ENCODE measurements at places on chromosomes 2 and 18.

DNA sequence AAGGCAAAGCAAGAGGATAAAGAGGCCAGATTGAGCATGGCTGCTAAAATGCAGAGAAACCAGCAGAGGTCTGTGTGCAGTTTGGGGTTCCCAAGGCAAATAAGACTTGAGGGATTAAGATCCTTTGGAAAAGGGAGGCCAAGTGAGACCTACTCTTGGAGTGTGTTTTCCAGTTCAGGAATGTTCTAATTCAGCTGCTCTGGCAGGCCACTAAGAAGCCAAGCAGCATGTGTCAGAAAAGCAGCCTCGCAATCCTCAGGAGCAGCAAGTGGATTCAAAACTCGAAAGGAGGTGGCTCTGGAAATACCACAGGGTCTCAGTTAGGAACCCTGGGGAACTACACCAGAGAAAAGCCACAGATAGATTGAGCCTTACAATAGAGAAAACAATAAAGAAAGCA, 569.2 kb downstream of the METTL4 start:
- no peaks in the 10 kb centered on the region for H3K4me1 ChIP-seq
- H3K4me3 ChIP-seq: no peak overlapping the region

DNA sequence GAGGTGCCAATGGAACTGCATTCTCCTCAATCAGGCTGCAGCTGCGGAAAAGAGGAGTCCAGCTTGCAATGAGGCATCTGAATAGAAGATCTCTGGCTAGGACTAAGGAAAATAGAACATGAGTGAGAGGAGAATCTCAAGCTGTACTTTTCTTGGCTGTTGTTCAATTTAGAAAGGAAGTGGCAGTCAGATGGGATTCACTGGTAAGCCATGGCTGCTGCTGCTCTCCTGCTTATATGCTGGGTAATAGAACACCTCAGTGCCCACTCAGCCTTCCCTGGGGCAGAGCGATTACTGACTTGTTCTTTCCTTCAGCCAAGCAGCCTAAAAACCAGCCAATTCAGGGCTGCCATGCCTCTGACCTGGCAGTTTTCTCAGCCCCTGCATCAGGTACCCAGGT, 17.6 kb upstream of the CHST9 start:
- H3K4me3 ChIP-seq: no peak overlapping the region
- no peak overlapping the region for H3K27ac ChIP-seq
- no peak for DNase-seq
- H3K36me3 ChIP-seq: no peaks in the 10 kb centered on the region
- H3K4me1 ChIP-seq: no peaks in the 10 kb centered on the region
- H3K27me3 ChIP-seq: peaks cover 24% of the 10 kb centered on the region

DNA sequence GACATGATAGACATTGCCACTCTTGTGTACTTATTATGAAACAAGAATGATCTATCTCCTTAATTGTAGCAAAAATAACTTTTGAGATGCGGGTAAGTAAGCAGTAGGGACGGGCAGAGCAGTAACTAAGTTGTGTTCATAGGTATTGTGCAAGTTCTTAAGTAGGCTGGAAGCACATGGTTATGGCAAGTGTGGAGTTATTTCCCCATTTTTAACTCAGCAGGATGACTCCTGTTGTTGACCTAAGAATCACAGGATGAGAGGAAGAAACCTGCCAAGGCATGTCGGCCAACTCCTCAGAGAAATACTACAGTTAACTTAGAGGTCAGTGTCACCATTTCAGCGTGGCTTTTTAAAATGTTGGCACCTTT, 51.1 kb upstream of the FN1 start:
- no peak overlapping the region for H3K4me3 ChIP-seq
- DNase-seq: no peak
- no peaks in the 10 kb centered on the region for H3K27me3 ChIP-seq
- H3K4me1 ChIP-seq: no peaks in the 10 kb centered on the region
- H3K36me3 ChIP-seq: no peaks in the 10 kb centered on the region

GRCh38 chr18:44909191-44909719, 228.6 kb downstream of the SETBP1 start:
- no peaks in the 10 kb centered on the region for H3K4me1 ChIP-seq
- no peaks in the 10 kb centered on the region for H3K27me3 ChIP-seq
- DNase-seq: no peak
- H3K36me3 ChIP-seq: no peaks in the 10 kb centered on the region

- no peak overlapping the region for H3K27ac ChIP-seq
- no peaks in the 10 kb centered on the region for H3K27me3 ChIP-seq
- H3K4me1 ChIP-seq: no peaks in the 10 kb centered on the region
- H3K4me3 ChIP-seq: no peak overlapping the region
- H3K36me3 ChIP-seq: no peaks in the 10 kb centered on the region
- DNase-seq: no peak
Measured at GRCh38 chr18:48982266-48982665, 31.5 kb upstream of the SMAD7 start.

Data from PC-3 (cell line).